SJSA1 (cell line): ENCODE measurements at places on chromosomes 7 and 10. TPM values are rescaled to one million over a fixed set of nuclear protein-coding genes. Genes with fewer than 3 reads are reported as not detected.

The SLC26A5 gene
- not detected in 2 replicates for total RNA-seq

The ZNF804B gene
- total RNA-seq = not detected in 2 replicates

The TAS2R41 gene
- not detected in 2 replicates for total RNA-seq

The CYP3A5 gene
- total RNA-seq = 0.37 and 1.8 TPM in 2 replicates

The NUP205 gene
- total RNA-seq = 76.7 and 89.4 TPM in 2 replicates

The ERVW-1 gene
- not detected in 2 replicates for total RNA-seq

The NKX6-2 gene
- not detected in 2 replicates for total RNA-seq

- DNase-seq = no peak
Measured at GRCh38 chr7:107939573-107940489, 48.8 kb downstream of the DLD start.

GRCh38 chr10:113087165-113088029, 137.3 kb downstream of the TCF7L2 start:
- peak; percentile 98 for DNase-seq

GRCh38 chr7:133355325-133355708, 102.4 kb downstream of the EXOC4 start:
- DNase-seq = no peak

DNA sequence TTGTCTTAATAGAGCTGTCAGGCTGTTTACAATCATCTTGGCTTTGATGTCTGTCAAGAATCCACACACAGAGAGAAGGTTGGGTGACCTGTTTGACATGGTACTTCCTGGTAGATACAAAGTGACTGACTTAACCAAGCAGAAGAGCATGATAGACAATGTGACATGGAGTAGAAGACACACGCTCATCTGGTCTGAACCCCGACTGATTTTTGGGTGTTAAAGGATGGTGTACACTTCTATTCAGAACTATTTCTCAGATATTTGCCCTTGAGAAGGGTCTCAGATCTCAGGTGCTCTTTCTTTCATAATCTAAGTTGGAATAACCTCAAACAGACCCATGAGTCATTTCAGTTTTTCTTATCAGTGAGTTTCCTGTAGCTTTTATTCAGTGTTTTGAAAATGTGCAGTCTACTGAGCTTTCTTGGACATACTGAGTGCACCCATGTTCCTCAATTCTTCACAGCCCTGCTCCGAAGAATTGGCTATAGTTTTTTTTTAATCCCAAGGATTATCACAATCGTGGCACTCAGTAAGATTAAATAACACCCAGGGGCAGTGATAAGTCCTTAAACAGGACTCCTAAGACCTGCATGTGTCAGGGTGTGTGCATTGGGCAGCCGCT, 46.4 kb upstream of the NXPH1 start:
- DNase-seq = no peak
